Adipocyte (in vitro differentiated cells): ENCODE measurements at places on chromosomes 5 and 9.

- peak; percentile 66 for DNase-seq
Measured at GRCh38 chr5:89556215-89556913, 673.4 kb upstream of the MEF2C start.

- DNase-seq: no peak
Measured at GRCh38 chr5:142777850-142778249, 7.7 kb downstream of the ARHGAP26 start.

GRCh38 chr5:61504143-61504770 is 172.2 kb downstream of the ZSWIM6 start:
- DNase-seq: peak; percentile 37

DNA sequence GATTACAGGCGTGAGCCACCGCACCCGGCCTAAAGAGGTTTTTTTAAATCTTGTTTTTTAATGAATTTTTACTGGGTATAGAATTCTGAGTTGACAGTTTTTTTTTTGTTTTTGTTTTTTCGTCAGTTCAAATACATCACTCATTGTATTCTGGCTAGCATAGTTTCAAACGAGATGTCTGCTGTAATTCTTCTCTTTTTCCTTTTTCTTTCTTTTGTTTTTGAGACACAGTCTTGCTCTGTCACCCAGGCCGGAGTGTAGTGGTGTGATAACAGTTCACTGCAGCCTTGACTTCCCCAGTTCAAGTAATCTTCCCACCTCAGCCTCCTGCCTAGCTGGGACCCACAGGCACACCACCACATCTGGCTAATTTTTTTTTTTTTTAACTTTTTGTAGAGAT is 2.2 kb upstream of the PRRT1B start:
- DNase-seq: no peak

GRCh38 chr5:169152946-169153345 is 148.0 kb downstream of the SLIT3 start:
- DNase-seq: no peak

- DNase-seq: no peak
Measured at GRCh38 chr5:167934551-167934971, 356.9 kb upstream of the WWC1 start.

- DNase-seq: peak; percentile 24
Measured at GRCh38 chr9:6184749-6185645, 30.6 kb upstream of the IL33 start.

DNA sequence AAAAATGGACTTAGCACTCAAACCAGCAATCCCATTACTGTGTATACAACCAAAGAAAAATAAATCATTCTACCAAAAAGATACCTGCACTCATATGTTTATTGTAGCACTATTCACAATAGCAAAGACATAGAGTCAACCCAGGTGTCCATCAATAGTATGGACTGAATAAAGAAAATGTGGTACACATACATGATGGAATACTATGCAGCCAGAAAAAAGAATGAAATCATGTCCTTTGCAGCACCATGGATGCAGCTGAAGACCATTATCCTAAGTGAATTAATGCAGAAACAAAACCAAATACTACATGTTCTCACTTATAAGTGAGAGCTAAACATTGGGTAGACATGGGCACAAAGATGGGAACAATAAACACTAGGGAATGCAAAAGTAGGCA is 236.8 kb upstream of the POU5F2 start:
- DNase-seq: no peak

GRCh38 chr5:68370196-68370595 is 154.6 kb downstream of the PIK3R1 start:
- DNase-seq: no peak

DNA sequence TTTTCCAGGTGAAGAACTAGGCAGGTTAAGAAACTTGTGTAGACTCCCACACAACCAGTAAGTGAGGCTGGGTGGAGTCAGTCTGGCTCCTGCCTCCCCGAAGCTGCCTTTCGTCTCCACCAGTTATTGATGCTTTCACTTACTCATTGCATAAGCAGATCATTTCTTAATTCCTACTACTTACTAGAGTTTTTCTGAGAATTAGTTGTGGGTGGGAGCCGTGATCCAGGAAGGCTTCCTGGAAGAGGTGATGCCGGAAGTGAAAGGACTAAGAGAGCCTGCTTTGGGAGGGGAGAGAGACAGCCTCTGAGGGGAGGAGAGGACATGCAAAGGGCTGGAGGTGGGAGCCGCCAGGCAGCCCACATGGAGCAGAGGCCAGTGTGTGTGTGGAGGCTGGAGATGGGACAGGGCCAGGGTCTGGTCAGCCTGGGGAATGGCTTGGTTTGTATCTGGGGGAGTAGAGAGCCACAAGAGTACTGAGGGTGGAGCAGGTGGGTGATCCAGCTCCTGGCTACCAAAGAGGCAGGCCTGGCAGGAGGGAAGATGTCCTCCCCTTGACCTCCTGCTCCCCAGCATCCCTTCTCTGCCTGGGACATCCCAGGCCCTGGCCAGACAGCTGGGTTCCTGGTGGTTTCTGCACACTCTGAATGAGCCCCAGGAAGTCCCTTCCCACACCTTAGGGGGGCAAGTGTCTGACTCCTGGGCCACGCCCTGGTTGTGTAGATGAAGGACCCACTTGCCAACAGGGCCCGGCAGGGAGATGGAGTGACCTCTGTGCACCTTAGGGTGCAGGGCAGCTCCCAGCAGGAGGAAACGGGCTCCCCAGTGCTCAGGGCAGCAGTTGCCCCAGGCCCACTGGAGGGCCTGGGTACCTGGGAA is 12.2 kb upstream of the CARD19 start:
- DNase-seq: no peak

DNA sequence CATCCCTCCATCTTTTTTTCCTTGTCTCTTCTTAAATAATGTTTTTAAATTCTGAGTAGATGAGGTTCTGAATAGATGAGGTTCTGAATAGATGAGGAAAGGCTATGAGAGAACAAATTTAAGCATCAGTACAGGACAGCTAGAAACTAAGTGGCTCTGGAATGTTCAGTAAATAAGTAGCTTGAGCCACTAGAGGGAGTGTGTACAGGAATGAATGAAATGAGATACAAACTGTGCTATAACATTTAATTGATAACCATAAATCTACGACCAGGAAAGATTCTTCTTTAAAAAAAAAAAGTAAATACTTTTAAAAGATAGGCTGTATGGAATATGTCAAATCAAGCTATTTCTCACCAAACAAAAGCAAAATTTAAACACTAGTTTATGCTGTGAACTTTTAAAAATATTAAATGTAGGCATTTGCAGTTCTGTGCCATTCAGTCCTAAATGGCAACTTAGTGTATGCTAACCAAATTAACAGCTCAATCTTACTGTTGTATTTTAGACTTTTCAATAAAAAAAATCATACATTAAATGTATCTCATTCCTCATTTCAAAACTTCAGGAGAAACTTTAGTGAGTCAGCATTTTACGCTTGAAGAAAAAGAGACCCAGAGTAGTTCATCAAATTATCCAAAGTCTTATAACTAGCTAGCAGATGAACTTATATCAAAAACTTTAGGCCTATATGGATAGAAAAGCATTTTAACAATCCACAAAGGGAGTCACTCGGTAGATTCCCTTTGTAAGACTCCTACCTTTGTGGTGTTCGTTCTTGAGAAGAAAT is 70.4 kb upstream of the SNX2 start:
- peak; percentile 89 for DNase-seq

- no peak for DNase-seq
Measured at GRCh38 chr9:20786807-20787206, 102.7 kb downstream of the FOCAD start.

DNA sequence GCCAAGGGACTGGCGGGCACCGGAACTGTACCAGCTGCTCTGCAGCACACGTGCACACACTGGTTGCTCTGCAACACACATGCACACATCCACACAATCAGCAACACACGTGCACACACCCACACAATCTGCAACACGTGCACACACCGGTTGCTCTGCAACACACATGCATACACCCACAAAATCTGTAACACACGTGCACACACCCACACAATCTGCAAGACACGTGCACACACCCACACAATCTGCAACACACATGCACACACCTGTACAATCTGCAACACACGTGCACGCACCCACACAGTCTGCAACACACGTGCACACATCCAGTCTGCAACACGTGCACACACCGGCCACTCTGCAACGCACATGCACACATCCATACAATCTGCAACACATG is 17.9 kb downstream of the PLEKHG4B start:
- DNase-seq: no peak

GRCh38 chr5:150353032-150353675 is 4.3 kb upstream of the TCOF1 start:
- DNase-seq: no peak

GRCh38 chr5:73437101-73437776 is 11.3 kb downstream of the FOXD1 start:
- peak; percentile 76 for DNase-seq

DNA sequence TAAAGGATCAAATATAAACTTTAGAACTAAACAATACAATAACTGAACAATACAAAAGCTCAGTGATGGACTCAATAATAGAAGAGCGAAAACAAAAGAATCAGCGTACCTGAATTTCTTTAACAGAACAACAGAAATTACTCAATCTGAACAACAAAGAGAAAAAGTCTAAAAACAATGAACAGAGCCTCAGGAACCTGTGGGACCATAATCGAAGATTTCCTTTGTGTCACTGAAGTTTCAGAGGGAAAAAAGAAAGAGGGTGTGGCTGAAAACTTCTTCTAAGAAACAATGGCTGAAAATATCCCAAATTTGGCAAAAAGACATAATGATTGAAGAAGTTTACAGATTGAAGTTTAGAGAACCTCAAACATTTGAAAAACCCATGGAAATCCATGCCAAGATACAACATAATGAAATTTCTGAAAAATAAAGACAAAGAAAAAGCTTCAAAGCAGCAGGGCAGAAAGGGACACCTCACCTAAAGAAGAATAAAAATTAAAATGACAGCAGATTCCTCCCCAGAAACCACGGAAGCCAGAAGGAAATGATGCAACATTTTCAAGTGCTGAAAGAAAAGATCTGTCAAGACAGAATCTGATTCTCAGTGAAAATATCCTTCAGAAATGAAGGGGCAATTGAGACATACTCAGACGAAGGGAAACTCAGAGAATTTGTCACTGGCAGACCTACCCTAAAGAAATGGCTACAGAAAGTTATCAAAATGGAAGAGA is 288.8 kb downstream of the ARL15 start:
- peak; percentile 61 for DNase-seq

DNA sequence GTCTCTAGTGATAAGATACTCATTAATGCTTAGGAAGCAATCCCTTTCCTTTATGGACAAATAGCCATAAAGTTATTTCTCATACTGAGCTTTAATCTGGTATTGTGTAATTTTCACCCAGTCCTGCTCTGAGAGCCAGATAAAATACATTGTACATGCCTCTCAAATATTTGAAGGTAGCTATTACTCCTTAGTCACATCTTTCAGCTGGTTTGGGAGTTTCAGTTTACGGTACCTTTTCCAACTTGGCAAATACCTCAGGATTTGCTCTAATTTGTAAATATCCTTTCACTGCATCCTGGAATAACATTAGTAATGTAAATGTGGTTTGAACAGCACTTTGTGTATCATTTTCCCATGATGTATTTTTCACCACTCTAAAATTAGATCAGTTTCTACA is 47.4 kb downstream of the ABHD17B start:
- peak; percentile 25 for DNase-seq

- no peak for DNase-seq
Measured at GRCh38 chr5:130501151-130501865, 597.0 kb downstream of the CHSY3 start.

GRCh38 chr5:35331956-35332950 is 102.0 kb upstream of the PRLR start:
- DNase-seq: no peak

DNA sequence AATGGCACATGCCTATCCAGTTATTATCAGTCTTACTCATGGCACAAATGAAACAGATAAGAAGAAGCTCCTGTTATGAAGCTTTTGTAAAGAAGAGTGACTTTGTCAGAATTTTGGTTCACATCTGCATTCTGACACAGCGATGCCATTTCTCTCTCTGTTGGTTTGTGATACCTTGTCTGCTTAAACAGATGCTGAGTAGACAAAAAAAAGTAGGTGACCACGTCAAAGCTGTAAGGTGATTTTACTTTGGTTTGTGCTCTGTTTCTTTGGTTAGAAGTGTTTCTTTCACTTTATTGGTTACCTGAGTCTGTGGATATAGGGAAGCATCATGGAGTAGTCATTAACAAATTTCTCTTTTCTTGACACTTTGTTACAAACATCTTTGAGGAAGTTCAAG is 422.3 kb upstream of the ADAMTSL1 start:
- no peak for DNase-seq

- DNase-seq: no peak
Measured at GRCh38 chr5:75152860-75153259, 83.8 kb downstream of the ANKRD31 start.

GRCh38 chr9:94827584-94828304 is 101.2 kb downstream of the AOPEP start:
- peak; percentile 46 for DNase-seq

GRCh38 chr5:142816531-142817430 is 46.6 kb downstream of the ARHGAP26 start:
- DNase-seq: peak; percentile 45

- no peak for DNase-seq
Measured at GRCh38 chr5:173231996-173232498, 3.0 kb downstream of the NKX2-5 start.

DNA sequence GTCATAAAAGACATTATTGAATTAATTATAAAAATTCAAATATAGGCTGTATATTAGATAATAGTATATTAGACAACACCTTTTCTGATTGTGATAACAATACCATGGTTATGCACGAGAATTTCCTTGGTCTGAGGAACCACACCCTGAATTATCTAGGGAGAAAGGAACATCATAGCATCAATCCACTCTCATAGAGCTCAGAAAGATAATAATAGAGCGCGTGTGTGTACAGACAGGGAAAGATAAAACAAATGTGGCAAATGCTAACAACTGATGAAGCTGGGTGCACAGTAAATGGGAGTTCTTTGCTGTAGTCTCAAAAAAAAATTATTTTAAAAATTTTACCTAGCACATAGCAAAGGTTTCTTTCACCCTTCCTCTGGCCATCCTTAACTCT is 143.5 kb downstream of the CDK5RAP2 start:
- DNase-seq: no peak

DNA sequence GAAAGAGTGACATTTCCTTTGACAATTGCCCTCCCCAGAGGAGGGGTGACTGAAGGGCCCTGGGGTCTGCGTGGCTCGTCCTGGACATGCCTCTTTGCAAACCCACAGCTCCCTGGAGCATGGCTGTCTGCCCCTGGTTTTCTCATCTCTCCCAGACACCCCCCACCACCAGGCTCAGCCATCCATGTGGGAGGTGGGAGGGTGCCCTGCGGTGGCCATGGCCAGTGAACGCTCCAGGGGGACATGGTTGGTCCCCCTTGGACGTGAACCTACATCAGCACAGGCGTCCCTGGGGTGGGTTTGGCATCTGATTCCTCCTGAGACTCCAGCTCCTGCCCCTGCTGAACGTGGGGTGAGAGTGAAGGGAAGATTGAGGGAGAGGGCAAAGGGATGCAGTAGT is 67.7 kb upstream of the LMX1B start:
- no peak for DNase-seq

DNA sequence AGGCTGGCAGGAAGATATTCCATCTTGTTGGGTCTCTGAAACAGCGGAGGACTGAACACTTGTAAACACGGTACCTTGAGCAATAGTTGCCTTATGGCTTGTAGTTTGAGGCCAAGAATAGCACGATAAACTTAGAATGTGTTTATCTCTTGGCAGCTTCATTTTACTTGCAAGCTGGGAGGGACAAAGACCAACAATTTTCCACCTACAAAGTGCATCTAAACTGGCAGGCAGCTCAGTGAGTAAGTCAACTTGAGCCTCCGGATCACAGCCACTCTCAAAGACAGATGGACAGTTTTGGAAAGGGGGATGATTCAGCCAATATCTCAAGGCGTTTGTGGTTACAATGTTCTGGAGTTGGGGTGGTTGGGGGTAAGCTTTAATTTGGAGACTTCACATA is 652.6 kb downstream of the CETN3 start:
- DNase-seq: peak; percentile 2

- DNase-seq: no peak
Measured at GRCh38 chr9:9612270-9612669, 1000.5 kb downstream of the PTPRD start.
